GM23248 (cell line): ENCODE measurements at places on chromosomes 3 and 15. TPM values are rescaled to one million over a fixed set of nuclear protein-coding genes. Genes with fewer than 3 reads are reported as not detected.

The TMEM108 gene
- not detected in 2 replicates for polyA plus RNA-seq

The CELSR3 gene
- polyA plus RNA-seq: 0.30 and 0.40 TPM in 2 replicates

The PRSS50 gene
- not detected in 2 replicates for polyA plus RNA-seq

The IQCH gene
- polyA plus RNA-seq: 1.8 and 2.1 TPM in 2 replicates

The SKOR1 gene
- not detected in 2 replicates for polyA plus RNA-seq

The TRAK1 gene
- 13.6 and 13.7 TPM in 2 replicates for polyA plus RNA-seq

The CFAP100 gene
- polyA plus RNA-seq: not detected in 2 replicates

The CLDN11 gene
- polyA plus RNA-seq: 84.5 and 84.9 TPM in 2 replicates

The GP9 gene
- polyA plus RNA-seq: not detected in 2 replicates

The TIMP4 gene
- 0.27 TPM in 1 of 2 replicates, not detected in the other for polyA plus RNA-seq

The PSTPIP1 gene
- 0.71 and 0.80 TPM in 2 replicates for polyA plus RNA-seq

The FBXL2 gene
- 3.1 and 3.2 TPM in 2 replicates for polyA plus RNA-seq

The AP3B2 gene
- polyA plus RNA-seq: 0.89 and 2.0 TPM in 2 replicates

The CD80 gene
- 0.08 TPM in 1 of 2 replicates, not detected in the other for polyA plus RNA-seq

The ACAN gene
- polyA plus RNA-seq: not detected in 2 replicates
